GM12891 (cell line): ENCODE measurements at places on chromosomes 4 and X.

DNA sequence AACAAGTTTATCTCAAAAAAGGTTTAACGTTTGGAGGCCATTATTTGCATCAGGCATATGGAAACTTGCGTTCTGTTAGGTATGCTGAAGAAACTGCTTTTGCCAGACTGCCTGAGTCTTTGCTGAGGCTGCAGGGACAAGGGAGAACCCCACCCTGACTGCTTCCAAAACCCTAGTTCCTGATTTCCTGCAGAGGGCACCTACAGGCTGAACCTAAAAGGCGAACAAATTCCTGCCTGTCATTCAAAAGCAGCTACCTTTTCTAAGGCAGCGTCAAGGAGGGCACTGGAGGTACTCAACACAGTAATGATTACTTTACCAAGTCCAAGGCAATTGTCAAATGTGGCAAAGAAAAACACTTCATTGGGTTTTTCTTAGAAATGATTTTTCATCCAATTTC lies 578 bp upstream of the CORIN start:
- DNase-seq, result no peak

- no peak for DNase-seq
Observed at GRCh38 chr4:1462009-1462767, 55.9 kb upstream of the NKX1-1 start.

- no peak for DNase-seq
Observed at GRCh38 chr4:182918044-182918607, 940 bp upstream of the DCTD start.

DNA sequence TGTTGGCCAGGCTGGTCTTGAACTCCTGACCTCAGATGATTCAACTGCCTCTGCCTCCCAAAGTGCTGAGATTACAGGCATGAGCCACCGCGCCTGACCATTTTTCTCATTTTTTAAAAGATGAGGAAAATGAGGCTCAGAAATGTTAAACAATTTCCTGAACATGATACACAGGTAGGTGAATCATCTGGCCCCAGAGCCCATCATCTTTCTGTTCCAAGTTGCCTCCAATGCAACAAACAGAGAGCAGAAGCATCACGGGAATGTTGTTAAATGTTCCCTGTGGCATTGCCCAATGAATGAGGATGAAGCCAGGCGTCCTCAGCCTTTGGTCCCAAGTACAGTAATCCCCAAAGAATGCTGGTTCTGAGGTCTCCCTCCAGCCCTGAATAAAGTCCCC lies 31.3 kb upstream of the ANXA5 start:
- no peak for DNase-seq

GRCh38 chr4:89598602-89599001 lies 238.4 kb downstream of the SNCA start:
- no peak for DNase-seq

DNA sequence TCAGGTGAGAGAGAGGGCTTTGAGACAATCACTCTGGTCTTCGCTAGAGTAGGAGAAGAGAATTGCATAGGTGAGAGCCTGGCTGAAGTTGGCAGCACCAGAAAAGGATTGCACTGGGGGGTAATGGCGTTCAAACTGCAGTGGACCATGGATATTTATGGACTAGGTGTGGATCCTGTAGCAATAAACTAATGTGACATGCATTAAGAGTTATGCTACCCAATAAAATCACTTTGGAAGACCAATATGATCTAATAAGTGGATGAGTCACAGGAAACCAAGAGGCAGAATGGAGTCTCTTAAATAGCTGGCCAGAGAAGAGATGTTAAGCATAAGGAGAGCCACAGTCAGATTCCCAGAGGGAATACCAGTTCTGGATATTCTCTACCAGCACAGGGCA lies 259.8 kb downstream of the FBXO8 start:
- DNase-seq, result no peak

DNA sequence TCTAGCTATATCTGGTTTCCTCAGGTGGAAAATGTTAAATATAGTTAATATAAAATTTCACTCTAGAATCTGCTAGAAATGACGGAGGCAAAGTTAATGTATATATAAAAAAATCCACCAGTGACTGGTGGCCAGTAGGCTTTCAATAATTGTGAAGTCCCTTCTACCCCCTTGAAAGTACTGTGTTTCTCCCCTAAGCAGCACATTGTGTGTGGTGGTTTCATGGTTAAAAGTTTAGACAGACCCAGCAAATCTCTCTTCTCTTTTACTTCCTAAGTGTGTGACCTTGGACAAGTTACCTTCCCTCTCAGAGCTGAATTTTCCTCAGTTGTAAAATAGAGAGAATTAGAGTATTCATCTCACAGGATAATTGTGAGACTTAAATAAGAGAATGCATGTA lies 600 bp upstream of the HEPH start:
- DNase-seq, result no peak

GRCh38 chr4:96739101-96739500 lies 899.2 kb downstream of the PDHA2 start:
- no peak for DNase-seq

DNA sequence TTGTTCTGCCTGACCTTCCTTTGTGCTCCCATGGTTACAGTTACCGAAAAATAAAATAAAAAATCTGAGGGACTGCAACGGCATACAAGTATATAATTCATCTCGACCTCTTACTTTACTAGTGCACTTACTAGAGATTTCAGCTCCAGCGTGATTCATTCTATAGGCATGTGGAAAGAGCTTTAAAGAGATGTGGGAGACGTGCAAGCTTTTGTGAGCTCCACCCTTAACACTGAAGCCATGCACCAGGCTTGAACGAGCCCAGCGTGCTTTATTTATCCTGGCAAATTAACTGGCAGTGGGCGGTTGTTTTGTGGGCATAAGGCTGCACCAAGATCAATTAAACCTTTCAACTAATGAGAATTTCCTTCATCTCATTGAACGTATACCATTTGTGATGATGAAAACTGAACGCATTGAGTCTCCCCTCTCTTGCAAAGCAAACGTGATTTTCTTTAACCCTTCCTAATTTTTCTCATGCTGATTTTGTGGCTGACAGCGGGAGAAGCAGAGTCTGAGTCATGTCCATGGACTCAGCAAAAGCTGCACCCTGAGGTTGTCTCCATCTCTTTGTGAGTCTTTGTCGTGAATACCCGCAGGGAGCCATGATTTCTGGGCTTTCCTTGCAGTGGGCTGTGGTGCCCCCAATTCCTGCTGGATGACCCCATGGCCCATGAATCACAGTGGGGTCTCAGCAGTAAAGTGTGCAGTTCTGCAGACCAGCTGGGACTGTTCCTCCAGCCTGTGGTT lies 60.1 kb downstream of the MXRA5 start:
- DNase-seq, result no peak

DNA sequence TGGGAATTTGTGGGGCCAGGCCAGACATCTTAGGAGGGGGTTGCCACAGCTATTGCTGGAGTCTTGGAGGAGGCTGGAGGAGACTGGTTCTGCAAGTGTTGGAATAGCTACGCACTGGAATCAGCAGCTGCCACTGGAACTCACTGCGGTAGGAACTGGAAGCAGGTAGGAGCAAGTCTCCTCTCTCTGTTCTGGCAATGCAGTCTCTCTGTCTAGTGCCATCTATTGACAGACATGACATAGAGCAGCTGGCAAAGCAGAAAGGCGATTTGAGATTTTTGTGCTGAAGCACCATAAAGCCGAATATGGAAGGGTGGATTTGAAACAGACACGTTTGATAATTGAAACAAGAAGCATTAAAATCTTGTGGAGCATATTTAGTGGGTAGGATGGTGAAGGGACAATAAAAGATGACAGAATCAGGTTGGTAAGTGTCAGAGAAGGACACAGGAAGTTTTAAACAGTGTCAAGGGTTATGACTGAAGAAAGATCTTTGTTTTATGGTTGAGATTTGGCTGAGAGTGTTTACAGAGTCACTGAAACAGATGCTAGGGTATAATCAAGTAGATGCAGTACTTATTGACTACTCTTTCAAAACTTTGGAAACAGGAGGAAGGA lies 23.5 kb upstream of the SYNPO2 start:
- DNase-seq, result no peak

DNA sequence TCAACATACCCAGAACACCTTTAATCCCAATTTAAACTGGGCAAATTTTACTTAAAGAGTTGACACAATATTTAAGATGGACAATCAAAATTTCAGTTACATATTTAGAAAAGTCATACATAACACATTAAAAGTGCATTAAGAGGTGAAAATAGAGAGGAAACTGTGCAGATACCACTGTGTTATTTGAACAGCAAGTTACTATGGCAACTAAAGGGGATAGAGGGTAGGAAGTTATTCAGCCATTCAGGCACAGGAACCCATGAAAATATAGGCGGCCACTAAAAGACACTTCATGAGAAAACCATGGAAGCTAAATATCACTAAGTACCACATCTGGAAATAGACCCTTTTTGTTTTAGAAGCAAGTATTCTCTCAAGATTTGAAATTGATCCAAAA lies 75.1 kb downstream of the PDGFC start:
- DNase-seq, result no peak

GRCh38 chr4:161936625-161937550 lies 226.9 kb downstream of the FSTL5 start:
- DNase-seq, result no peak

DNA sequence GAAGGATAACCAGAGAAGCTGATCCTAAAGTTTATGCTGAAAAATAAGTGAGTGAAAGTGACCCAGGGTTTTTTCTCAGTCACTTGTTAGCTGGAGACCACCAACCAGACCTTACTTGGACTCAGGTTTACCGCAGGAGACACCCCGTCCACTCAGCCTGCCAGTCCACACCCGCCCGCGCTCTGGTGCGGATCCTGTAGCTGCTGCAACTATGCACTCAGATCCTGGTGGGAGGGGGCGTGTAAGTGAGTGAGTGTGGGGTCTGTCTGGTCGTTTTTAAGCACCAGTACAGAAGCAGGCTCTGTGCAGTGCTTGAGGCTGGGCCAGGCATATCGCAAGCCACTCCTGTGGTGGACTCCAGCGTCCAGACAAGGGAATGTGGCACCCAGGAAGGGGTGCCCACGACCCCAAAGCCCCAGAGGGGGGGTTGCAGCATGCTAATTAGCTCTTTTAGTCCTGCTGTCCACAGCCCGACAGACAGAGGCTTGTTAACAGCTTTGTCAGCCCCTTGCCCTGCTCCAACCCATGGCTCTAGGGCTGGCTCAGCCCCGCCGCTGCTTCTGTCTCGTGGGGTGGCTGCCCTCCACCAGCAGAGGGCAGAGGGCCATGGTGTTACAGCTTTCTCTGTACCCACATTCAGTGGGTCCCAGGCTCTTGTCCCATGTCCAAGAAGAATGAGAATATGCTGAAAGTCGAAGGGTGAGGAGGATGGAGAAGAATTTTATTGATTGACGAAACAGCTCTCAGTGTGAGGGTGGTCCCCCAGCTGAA lies 40.4 kb upstream of the PPP1R2C start:
- DNase-seq, result no peak

GRCh38 chr4:83370640-83370906 lies 35.9 kb upstream of the HPSE start:
- no peak for DNase-seq

GRCh38 chrX:14775416-14775815 lies 97.5 kb downstream of the FANCB start:
- no peak for DNase-seq

DNA sequence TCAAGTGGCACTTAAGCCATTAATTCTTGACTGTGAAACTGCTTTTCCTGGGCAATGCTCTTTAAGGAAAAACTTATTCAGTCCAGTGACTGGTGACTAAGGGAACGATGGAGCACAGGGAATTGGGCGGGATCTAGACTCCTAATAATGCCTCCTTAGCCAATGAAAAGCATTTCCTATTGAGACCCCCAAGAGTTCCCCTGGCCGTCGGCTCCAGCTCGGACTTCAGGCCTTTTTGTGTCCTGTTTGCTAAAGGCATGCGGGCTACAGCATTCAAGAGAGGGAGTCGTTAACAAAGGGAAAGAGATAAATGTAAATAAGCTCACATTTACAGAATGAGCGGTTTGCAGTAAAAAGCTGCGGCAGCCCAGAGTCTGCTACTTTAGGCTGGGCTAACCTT lies at the start of gene LPAR4:
Gene LPAR4, plus strand, starts transcription at position 232 of the 400 bp plus-strand sequence. CDS start 7,150 bp downstream, outside the sequence.
- no peak for DNase-seq

DNA sequence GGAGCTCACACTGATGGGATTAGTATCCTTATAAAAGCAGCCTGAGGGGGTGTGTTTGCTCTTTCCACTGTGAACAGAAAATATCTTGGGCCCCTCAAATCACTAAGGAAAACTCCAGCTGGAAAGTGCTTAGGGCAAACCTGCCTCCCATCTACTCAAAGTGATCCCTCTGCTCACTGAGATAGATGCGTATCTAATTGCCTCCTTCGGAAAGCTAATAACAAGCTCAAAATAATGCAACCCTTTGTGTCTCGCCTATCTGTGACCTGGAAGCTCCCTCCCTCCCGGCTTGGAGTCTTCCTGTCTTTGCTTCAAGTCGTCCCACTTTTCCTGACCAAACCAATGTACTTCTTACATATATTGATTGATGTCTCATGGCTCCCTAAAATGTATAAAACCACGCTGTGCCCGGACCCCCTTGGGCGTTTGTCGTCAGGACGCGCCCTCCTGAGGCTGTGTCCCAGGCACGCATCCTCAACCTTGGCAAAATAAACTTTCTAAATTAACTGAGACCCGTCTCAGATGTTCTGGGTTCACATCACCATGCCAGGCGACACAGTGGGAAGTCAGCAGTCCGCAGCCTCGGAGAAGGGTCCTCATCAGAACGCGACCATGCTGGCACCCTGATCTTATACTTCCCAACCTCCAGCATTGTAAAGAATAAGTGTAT lies 34.1 kb upstream of the SORCS2 start:
- DNase-seq, result no peak

DNA sequence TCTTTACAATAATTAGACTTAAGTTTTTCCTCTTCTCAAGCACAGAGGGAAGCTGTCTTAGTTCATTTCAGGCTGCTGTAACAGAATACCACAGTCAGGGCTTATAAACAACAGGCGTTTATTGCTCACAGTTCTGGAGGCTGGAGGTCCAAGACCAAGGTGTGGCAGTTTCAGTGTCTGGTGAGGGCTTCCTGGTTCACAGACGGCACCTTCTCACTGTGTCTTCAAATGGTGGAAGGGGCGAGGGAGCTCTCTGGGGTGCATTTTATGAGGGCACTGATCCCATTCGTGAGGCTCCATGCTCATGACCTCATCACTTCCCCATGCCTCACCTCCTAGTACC lies 115.7 kb upstream of the MXRA5 start:
- no peak for DNase-seq

DNA sequence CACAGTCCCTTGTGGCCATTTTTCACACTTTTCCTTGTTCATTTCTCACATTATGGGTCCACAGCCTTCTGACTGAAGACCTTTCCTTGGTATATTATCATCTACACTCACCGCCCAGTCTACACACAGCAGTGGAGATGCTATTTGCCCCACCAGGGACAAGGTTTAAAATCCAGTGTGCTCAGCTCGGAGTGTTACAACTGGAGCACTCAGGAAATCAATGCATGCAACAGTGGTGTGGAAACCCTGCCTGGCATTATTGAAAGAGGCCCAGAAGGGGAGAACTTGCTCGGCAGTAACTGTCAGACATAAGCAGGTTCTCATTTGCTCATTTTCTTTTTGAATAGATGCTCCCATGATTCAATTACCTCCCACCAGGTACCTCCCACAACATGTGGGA lies 340.9 kb downstream of the DHRSX start:
- DNase-seq, result no peak

DNA sequence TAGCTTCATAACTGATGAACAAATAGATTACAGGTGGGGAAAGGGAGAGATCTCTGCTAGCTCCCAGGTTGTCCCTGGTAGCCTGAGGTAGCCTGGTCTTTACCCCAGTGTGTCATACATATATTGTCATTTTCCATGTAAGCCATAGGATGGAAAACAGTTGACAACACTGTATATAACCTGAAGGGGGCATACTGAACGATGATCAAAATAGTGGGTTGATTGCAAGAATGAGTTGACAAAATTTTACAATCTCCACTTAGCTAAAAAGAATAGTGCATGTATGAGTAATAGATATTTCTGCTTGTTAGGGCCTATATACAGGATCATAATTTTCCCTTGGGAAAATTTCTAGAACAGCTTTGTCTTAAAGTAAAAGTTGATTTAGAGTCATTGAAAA lies 304.1 kb upstream of the HAND2 start:
- no peak for DNase-seq
